ENCODE measurements at places on chromosomes 5 and 9.

- no peak for DNase-seq
These were observed 424 bp downstream of the HAND1 start for GRCh38 chr5:154477382-154478223.

- no peak for DNase-seq
These were observed 12.0 kb downstream of the GPSM1 start for GRCh38 chr9:136339173-136339957.

DNA sequence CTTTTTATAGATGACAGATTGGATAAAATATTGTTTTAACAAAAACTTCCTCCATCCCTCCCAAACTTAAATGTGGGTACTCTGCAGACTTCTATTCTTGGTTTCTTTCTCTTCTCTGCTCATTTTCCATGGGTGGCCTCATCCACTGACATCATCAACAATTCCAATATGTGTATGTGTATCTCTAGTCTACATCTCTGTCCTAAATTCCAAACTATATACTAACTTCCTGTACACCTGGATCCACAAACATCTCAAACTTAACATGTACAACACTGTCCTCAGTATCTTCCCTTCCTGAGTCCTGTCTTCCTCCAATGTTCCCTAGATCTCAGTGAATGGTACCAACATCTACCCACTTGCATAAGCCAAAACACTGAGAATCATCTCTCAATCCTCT is 28.5 kb upstream of the CDK5RAP2 start:
- DNase-seq, result no peak

DNA sequence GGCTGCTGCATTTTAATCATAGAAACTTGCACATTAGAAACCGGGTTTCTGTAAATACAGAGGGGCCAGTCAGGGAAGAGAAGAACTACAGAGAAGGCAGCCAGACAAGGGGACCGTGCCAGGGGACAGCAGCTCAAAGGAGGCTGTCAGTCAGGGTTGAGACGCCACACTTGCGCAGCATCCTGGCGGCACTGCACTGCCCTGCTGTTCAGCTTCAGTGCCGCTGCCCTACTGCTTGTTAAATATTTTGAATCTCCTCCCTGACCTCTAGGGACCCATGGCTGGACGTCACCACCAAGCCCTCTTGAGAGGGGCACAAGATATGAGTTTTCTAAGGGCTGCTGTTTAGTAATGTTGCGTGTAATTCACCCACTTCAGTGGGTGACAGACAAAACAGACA is 43.6 kb upstream of the ZBTB43 start:
- DNase-seq, result no peak

DNA sequence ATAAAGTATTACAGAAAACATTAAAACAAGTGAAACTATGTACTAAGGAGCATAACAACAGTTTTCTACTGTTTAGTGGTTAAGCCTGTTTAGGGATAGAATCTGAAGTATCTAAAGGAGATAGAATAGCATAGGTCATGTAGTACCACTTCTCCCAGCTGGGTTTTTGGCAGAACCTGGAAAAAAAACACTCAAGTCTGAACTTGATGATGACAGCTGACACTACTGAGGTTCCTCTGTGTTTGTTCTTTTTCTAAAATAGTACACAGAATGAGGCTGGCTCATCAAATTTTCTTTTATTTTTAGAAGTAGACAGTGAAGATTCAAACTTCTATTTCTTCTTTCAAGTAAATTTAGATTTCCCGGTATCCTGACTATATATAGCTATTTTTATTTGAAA is 203.8 kb upstream of the ACO1 start:
- no peak for DNase-seq
